GF-D8 (cell line): ENCODE measurements at places on chromosomes 3 and 15.

DNA sequence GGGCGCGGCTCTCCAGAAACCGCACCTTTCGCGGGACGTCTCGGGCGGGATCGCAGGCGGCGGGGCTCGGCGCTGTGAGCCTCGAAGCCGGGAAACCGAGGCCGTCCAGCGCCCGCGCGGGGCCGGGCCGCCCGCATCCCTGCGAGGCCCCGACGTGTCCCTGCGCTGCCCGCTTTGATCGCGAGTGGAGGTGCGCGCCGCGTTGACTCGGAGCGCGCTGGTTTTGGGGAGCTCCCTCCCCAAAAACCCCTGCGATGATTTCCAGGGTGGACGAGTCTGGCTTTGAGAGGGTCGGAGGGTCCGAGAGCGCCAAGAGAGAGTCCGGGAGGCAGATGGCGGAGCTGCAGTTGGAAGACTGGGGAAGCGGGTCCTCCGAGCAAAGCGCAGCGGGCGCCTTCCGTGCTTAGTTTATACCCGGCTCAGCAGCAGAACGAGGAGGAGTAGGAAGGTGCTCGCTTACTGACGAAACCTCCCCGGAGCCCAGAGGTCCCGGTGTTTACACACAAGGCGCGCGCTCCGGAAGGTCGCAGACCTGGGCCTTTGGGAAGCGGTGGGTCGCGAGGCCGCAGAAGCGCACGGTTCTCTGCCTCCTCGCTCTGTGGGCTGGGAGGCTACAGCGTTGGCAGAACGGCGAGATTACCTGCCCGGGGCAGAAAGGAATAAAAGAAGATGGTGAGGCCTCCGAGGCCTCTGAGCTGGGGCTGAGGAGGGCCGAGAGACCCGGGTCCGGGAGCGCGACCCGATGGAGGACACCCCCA, 687 bp downstream of the ALDH1A3 start:
- DNase-seq, result no peak

DNA sequence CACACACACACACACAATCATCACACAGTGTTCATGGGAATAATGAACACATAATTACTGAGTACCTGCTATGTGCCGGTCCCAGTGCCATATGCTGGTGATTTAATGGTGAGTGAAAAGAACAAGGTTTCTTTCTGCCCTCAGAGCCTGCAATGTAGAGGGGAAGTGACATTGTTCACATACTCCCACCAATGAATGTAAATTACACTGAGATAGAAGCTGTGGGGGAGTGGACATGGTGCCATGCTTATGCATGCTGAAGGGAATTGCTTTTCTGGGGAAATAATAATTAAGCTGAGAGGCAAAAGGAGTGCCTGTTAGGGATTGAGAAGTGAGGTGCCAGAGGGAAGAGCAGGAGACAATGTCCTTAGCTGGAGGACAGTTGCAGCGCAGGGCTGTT, 175.1 kb downstream of the MFSD1 start:
- DNase-seq, result no peak

DNA sequence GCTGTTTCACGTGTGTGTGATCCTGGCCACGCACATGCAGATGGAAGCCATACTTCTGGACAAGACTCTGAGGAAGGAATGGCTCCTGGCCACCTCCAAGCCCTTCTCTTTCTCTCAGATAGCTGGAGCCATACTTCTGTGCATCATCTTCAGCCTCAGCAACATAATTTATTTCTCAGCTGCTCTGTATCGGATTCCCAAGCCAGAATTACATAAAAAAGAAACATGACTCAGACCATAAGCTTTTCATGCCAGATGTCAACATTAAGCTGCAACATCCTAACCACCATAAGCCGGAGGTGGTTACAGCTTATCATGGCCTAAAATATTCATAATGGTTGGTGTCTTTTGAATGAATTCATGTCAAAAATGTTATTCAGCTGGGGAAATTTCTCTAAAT, 10.6 kb upstream of the KIF23 start:
- DNase-seq, result no peak

DNA sequence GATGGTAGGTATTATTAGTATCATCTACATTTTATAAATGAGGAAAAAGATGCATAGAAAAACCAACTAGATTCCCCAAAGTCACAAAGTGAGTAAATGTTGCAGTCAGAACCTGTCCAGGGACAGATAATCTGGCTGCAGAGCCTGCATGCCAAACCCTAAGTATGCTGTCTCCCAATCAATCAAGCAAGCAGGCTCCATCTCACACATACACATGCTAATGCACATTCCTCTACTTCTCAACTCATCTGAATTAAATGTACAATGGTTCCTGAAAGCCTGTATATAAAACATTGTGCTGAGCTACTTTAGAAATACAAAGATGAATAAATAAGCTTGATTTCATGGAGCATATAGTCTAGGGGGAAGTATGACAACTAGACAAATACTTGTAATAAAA, 101.0 kb downstream of the CBLB start:
- DNase-seq, result no peak

DNA sequence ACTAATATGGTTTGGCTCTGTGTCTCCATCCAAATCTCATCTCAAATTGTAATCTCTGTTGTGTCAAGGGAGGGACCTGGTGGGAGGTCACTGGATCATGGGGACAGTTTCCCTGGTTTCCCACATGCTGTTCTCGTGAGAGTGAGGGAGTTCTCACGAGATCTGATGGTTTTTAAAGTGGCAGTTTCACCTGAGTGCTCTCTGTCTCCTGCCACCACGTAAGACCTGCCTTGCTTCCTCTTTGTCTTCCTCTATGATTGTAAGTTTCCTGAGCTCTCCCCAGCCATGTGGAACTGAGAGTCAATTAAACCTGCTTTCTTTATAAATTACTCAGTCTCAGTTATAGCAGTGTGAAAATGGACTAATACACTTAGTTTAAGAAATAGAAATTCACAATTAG, 228.9 kb downstream of the CD47 start:
- no peak for DNase-seq

DNA sequence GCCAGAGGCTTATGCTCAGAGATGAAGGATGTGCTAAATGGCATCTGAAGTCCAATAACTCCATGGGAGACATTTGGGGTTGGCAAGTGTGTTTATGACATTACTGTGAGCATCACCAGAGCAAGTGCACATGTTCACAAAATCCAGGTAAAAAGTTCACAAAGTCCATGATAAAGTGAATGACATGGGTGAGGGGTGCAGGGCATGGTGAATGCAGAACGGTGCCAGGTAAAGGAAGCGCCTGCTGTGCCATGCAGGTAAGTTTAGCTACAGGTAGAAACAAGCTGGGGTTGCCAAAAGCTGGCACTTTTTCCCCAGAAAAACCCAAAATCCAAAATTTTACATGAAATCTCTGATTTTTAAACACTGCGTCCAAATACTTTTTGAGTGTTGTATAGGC, 268.2 kb downstream of the ABHD5 start:
- no peak for DNase-seq

GRCh38 chr3:143064777-143065176, 54.8 kb upstream of the CHST2 start:
- DNase-seq, result no peak

DNA sequence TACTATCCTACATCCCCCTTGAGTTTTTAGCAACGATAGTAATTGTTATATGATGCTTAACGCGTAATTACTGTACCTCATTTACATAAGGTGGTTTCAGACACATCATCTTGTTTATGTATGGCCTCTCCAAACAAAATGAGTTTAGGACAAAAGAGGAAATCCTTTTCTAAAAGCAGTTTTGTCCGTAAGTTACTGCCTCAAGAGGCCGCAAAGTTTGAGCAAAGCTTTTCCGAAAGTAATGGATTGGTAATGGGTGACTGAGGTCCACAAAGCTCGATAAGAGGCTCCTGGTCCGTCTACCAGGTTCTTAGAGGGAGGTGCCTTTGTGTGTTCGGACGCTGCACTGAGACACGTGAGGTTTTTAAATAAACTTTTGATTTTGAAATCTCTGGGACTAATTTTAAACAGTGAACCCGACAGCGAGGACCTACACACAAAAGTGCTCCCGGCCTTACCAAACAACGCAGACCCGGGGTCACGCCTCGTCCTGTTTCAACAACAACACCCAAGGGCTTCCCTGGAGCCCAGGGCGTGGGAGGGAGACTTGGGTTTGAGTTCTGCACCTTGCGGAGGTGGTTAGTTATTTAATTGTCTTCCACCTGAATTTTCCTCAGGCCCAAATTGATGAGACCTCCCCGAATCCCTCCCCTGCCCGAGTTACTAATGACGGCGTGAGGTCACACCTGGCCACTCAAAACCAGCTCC, 456 bp upstream of the C15orf61 start:
- DNase-seq, result no peak

DNA sequence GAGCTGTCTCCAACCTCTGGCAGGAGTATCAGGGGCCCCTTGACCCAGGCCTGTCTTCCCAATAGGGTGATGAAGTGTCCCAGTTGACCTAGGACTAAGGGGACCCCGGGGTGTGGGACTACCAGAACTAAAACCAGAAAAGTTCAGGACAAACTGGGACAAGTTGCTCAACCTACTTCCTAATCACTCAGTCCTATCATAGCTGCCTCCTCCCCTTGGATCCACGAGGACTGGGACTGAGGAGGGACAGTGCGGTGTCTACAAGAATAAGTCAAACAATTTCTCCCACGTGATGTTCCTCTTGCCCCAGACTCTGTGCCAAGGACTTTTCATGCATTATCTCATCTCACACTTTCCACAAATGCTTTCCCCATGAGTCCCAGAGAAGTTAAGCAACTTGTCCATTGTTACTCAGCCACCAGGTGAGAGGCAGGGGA, 49.4 kb upstream of the SLCO2A1 start:
- no peak for DNase-seq

- DNase-seq, result no peak
These were observed 521.5 kb downstream of the GRM7 start for GRCh38 chr3:7382293-7383010.

- DNase-seq, result no peak
These were observed 43.7 kb upstream of the MCF2L2 start for GRCh38 chr3:183472155-183472554.

DNA sequence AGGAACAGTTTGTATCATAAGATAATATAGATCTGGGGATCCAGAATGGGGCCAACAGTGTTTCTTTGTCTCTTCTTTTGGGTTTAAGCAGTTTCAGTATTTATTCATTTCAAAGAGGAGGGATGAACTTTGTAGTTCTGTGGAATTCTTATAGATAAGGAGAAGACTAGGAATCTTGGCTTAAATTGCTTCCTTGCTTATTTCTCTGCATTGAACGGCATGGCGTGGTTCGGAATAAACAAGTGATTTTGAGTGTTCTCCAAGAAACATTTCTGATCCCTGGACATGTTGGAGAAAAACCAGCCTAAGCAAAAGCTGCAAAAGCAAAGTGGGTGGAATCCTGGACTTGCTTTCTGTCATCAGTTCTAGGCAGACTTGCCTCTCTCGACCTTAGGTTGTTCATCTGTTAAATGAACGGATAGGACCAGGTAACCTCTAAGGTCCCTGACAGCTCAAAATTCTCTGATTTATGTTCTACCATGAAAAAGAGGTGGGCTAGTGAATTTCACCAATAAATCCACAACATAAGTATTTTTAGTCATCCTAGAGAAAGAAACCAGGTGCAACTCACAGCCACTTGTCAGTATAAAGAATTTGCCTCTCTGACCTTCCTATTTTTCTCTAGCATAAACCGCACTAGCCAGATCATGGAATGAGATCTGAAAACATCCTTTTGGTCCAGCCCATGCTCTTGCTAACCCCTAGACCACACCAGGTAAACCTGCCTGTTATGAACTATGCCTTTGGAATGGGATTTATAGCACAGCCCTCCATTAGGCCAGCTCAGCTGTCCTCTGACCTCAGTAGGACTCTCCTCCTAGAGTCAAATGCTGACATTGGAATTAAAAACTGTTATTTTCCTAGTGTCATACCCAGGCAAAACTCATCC, 78.8 kb downstream of the CLDN11 start:
- no peak for DNase-seq

DNA sequence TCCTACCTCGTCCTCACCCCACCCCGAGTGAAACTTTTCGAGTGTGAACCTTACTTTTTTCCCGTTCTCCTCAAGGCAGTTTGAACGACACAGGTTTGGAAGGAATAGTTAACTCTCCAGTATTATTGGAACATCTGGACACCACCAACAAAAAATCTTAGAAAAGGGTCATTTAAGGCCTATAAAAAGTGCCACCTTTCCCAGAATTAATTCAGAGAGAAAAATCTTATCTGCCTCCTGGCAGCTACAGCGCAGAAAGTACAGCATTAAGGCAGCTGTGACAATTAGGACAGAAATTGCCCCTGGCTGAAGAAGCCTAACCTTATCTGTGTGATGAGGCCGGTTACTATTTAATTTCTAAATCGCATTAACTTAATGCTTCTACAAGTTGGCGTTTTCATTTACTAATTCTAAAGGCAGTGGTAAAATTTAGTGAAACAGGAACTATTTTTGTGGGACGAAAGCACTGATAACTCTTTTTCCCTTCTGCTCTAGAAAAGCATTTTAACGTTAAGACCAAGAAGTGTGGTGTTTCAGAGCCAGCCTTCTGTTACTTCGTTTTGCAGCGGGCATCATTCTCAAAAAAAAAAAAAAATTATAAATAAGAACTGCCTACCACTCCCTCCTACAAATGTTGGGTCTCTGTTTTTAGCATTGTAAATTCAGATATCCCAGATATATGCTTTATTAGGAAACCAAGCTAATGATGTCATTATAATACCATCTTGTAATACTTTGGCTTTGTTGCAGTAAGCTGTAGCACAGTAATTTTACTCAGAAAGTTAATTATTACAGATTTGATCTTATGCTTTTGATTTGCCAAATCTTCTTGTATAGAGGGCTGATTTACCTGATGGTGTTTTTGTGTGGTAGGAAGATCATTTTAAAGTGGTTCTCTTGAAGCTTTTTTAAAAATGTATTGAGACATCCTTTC, 1.4 kb downstream of the ATP11B start:
- no peak for DNase-seq

DNA sequence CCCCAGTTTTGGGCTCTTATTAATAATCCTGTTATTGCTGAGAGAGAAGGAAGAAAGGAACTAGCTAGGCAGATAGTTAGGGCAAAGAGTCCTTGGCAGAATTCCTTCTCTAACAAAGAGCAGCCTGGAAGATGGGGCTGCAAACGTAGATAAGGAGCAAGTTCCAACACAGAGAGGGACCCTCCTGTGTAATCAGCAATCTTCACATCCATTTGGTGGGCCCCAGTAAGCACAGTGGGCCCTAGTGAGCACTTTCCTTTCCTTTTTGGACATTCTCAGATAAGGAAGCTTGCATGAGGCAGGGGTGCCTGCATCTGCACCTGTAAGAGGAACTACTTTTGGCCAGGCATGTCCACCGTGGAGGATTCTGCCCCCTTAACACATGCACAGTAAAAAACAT, 119.6 kb upstream of the SGO1 start:
- no peak for DNase-seq

- DNase-seq, result no peak
These were observed 23.6 kb downstream of the SETD5 start for GRCh38 chr3:9420850-9421549.

GRCh38 chr3:177968891-177969290, 567.3 kb upstream of the KCNMB2 start:
- DNase-seq, result no peak

- no peak for DNase-seq
These were observed 105.8 kb downstream of the LSAMP start for GRCh38 chr3:116339441-116340028.
